ENCODE measurements at places on chromosomes 6 and 20.
A peak's percentile ranks its signal among the peaks of the same experiment; 100 is the strongest.

DNA sequence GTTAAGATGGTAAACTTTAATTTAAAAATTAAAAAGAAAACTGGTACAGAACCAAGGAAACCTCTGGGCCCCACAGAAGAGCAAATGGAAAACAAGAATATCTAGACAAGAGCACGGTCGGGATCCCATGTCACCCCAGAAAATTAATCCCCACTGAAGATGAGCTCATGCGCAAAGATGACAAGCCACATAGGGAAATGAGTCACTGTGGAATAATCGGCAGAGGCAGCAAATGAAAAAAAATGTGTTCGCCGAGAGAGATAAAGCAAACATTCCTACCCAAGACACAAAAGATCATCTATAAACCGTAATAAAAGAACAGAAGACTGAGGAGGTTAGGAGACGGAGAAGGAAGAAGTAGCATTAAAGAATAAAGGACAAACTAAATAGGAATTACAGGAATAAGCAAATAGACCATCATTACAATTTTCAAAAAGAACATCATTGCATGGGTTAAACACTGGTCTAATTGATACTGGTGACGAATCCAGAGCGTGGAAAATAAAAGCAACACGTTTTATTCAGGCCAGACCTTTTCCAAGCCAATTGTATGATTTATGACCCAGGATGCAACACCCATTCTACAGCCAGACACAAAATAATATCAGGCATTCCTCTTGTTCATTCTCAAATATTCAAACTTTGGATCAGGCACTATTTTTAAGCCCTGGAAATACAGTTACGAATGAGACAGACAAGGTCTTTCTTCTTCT, 138.0 kb upstream of the ARID1B start:
- DNase-seq: no peak

GRCh38 chr6:125688138-125688537, 61.3 kb upstream of the HEY2 start:
- no peak for DNase-seq

DNA sequence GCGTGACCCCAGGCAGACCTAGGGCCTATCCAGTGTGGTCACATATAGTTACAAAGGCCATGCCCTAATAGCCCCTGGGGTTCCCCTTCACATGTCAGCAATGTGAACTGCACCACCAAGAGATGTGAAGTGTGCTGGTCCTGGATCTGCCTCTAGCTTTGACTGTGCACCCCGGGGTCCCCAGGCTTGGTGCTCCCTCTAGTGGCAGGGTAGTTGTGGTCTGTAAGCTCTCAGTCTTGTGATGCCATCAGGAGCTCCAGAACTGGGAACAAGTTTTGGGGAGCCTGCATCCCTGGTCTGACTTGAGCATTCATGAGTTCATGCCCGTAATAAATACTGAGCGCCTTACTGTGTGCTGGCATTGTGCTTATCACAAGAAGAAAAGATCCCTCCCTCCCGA, 143.4 kb downstream of the DHX35 start:
- DNase-seq: no peak

- peak; percentile 92 for DNase-seq
Observed at GRCh38 chr6:3750317-3751076, 1.0 kb downstream of the PXDC1 start.

- DNase-seq: no peak
Observed at GRCh38 chr20:47927385-47927851, 142.1 kb upstream of the SULF2 start.

DNA sequence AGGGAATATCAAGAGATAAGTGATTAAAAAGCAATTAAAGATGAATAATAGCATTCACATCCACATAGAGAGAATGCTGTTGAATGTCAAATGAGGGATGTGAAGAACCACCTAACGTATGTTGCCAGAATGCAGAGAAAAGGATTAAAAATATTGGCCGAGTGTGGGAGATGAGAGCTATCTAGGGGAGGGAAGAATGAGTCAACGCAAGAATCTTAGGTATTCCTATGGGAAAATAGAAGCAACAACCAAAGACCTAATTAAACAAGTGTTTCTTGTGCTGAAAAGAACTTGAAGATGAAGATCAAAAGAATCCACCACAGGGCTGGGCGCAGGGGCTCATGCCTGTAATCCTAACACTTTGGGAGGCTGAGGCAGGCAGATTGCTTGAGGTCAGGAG, 12.2 kb upstream of the RSPH3 start:
- DNase-seq: no peak

DNA sequence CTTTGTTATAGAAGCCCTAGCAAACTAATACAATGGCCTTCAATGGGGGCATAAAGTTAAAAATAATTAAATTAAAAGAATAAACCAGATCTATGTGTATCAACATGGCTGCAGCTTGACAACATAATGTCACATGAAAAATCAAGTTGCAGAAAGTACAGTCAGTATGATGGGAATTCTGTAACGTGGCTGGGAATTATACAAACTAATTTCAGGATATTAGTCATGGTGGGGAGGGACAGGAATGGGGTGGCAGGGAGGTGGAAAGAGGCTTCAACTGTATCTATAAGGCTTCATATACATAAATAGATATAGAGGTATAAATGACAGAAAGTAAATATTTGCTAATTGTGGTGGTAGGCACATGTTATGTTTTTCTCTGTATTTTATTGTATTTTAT, 107.1 kb downstream of the UNC5CL start:
- no peak for DNase-seq
